ENCODE measurements at places on chromosomes 11 and 22.

DNA sequence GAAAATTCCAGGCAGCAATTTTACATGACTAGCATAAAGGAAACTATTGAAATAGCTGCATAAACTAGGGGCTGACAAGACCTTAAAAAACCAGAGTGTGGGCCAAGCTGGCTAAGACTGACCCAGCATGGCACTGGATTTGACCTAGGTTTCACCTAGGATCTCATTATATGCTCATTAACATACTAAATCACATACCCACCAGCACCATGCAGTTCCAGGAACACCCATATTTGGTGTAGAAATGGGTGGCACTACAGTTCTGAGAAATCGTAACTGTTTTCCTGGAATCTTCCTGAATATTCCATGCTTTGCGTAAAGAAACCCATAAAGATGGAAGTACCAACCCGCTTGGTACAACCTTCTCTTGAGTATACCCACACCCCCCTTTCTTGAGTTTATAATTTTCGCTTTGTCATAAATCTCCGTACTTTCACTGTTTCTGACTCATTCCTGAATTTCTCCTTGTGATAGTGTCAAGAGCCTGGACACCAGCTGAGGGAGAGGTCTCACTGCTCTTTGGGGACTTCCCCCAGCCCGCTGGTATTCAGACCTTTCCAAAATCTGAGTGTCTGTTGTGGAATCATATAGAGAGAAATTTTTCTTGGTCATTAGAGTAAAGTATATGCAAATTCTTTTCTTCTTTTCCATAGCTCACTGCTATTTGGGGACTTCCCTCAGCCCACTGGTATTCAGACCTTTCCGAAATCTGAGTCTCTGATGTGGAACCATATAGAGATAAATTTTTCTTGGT is 55.1 kb downstream of the MTMR3 start:
- DNase-seq: no peak

GRCh38 chr11:76799066-76799804 is 16.1 kb downstream of the TSKU start:
- DNase-seq: peak; percentile 52

- DNase-seq: no peak
Measured at GRCh38 chr22:22816766-22817410, 70.7 kb upstream of the IGLL5 start.

DNA sequence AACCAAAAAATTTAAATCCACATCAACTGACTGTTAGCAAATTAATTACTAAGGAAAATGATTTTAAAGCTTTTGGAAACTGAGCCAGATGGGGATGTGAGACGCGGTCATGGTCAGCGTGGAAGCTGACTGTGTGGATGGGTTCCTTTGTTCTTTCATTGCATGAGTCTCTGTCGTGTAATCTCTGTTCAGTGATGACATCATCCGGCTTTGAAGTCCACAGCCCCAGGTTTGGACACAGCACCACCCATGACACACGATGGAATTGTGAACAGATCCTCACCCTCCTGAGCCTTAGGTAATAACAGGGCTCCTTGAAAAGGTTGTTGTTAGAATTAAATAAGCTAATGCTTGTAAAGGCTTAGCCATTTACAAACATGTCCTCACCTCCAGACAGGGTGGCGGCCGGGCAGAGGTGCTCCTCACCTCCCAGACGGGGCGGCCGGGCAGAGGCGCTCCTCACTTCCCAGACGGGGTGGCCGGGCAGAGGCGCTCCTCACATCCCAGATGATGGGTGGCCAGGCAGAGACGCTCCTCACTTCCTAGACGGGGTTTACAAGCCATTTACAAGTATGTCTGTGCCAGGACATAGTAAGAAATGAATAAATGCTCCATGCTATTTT is 677.3 kb downstream of the TBC1D22A start:
- DNase-seq: no peak

DNA sequence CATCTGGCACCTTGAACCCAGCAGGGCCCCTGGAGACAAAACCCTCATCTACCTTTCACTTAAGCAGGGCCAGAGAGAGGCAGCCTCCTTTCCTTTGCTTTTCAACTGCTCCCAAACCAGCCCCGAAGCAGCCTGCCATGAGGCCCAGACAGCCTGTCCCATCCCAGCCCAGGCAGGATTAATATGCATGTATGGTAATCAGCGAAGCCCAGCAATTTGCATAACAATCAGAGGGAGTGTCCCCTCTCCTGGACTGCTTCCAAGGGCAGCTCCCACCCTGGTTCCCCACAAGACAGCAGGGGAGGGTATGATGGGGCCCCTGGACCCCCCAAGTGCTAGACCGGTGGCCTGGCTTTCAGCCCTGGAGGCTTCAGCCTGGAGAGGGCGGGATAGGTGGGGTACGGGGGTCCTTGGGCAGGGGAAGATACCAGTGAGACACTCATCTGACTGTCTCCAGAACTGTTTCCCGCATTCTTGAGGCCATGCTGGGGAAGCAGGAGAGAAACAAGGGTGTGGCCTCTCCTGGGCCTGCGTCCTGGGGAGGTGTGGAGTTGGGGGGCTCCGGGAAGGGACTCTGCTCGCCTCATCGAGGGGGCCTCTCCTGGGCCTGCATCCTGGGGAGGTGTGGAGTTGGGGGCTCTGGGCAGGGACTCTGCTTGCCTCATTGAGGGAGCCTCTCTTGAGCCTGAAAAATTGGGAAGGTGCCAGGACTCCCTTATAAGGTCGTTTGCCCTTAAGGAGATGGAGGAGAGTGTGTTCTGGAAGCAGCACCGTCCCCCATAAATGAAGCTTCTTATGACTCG is 93.2 kb upstream of the PRR5 start:
- DNase-seq: no peak

DNA sequence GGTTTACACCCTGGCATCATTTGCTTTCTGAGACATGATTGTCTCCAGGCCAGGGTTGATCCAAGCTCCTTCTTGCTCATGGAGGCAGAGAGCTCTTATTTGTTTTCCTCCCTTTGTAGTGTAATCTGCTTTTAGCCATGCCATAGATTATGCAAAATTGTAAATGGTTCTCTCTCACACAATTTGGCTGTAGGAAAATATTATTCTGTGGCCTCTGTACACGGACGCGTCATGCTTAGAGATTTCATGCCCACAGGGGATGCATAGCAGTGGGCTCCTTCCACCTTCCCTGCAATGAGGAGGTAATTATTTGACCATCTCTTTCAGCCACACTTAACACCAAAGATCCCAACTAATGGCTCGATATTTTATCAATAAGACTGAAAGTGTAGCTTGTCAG is 37.7 kb upstream of the GNAZ start:
- DNase-seq: no peak

- DNase-seq: no peak
Measured at GRCh38 chr11:126132319-126132718, 69.7 kb upstream of the CDON start.

GRCh38 chr11:15180212-15180792 is 65.6 kb downstream of the INSC start:
- no peak for DNase-seq

DNA sequence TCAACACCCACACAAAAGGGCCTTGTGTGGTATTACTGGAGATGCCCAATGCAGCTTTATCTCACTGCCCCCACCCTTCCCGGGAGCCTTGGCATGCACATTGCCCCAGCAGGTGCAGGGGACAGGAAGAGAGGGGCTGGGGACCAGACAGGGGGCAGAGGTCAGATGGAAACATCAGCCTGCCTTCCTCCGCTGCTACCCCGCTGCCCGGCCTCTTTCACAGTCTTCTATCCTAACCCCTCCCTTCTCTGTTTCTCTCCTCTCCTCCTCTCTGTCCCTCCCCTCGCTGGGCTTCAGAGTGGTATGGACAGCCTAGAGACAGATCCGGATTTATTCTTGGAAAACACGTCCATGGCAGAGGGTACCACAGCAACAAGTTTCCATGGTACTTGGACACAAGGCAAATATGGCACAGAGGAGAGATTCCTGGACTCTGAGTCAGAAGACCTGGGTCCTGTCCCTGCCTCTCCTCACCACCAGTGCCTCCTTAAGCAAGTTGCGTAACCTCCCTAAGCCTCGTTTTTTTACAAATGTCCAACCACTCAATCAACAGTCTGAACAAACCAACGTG is 8.3 kb upstream of the IGSF9B start:
- DNase-seq: no peak

- DNase-seq: no peak
Measured at GRCh38 chr11:1917523-1918435, 1.7 kb upstream of the TNNT3 start.

GRCh38 chr11:64802370-64803157 is 450 bp downstream of the MAP4K2 start:
- no peak for DNase-seq

DNA sequence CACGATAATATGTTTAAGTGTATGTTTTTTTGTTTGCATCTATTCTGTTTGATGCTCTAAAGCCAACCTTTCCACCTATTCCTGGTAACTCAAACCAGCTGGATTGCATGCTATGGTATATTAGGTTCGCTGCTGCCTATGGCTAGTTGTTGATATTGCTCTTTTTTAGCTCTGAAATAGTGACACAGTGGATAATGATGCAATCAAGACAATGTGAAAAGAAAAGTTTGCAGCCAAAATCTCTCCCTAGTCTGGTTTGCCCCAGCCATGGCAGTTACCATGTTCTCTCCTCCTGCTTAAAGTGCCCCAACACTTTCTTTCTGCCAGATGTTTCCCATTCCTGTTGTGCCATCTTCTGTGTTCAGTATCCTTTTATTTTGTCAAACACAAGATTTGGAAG is 269.7 kb downstream of the DYNC2H1 start:
- no peak for DNase-seq

DNA sequence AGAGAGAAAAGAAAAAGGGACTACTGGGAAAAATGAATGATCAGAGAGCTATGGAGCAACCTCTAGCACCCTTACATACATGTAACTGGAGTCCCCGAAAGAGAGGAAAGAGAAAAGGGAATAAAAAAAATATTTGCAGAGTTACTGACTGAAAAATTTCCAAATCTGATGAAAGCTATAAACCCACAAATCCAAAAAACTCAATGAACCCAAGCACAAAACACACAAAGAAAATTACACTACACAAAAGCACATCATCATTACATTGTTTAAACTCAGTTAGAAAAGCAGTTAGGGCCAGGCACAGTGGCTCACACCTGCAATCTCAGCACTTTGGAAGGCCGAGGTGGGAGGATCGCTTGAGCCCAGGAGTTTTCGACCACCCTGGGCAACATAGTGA is 6.7 kb downstream of the VPS37C start:
- DNase-seq: no peak

- DNase-seq: no peak
Measured at GRCh38 chr11:128103278-128103873, 484.0 kb downstream of the ETS1 start.

- DNase-seq: no peak
Measured at GRCh38 chr11:12286606-12287005, 90.8 kb upstream of the PARVA start.

DNA sequence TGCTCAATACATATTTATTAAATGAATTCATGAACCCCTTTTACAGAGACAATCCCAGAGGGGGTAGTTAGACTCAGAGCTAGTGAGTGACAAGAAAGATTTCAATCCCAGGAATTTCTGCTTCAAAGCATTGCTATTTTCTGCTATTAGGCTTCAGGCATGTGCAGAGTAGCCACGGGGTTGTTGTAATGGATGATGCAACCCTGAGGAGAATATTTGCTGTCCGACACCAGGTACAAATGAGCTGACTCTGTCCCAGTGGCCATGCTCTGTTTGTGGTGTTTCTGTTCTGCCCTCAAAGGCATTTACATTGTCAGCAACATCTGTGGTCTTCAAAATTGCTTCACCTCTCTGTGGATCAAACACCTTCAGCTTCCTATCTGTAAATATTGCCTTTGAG is 102.6 kb downstream of the CSNK2A3 start:
- DNase-seq: no peak

GRCh38 chr11:75558939-75559843 is 2.9 kb upstream of the SERPINH1 start:
- no peak for DNase-seq

- DNase-seq: no peak
Measured at GRCh38 chr22:23745791-23746190, 5.1 kb downstream of the ZNF70 start.

DNA sequence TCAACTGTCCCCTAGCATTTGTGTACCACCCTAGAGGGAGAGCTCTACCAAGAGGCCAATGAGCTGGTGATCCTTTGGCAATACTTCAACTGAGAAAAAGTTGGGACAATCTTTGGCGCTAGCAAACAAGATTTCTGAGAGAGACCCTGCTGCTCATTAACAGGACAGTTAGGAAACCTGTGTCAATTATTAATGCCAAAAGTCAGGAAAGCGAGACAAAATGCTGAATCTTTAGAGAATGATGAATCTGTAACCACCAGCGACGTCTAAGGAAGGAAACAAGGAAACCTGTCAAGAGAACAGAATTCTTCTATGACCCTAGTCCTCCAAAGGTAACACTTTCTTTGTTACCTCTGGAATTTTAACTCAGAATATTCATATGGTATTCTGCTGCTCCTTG is 19.9 kb downstream of the LARGE2 start:
- DNase-seq: no peak

GRCh38 chr11:1573903-1574237 is 1.8 kb upstream of the DUSP8 start:
- no peak for DNase-seq

GRCh38 chr11:120815319-120816100 is 208.4 kb upstream of the TBCEL start:
- DNase-seq: no peak

DNA sequence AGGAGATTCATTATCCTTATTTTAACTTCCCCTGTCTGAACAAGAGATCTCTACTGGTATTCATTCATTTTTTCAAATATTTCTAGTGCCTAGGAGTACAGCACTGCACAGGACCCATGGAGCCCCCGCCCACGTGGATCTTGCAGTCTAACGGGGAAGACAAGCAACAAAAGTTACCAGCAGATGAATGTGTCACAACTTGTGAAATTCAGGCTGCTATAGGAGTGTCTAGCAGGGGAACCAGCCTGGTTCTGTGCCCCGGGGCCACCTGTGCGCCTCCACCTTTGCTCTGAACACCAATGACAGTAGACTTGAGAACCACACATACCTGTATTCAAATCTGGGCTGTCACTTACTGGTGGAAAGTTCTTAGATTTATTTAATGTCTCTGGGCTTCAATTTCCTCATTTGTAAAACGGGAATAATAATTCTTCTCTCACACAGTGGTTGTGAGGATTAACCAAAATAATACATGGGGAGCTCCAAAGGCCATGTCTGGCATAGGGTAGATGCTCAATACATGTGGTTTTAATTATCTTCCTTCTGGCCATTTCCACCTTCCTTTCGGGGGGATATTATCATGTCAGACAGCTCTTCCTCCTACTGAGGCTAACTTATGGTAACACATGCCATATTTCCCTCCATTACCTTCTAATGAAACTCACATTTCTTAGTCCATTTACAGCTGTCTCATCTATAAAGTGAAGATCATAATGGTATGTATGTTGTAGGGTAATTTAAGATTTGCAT is 17.8 kb downstream of the POU2AF1 start:
- DNase-seq: no peak

- no peak for DNase-seq
Measured at GRCh38 chr22:42170946-42171345, 40.3 kb upstream of the CYP2D6 start.

DNA sequence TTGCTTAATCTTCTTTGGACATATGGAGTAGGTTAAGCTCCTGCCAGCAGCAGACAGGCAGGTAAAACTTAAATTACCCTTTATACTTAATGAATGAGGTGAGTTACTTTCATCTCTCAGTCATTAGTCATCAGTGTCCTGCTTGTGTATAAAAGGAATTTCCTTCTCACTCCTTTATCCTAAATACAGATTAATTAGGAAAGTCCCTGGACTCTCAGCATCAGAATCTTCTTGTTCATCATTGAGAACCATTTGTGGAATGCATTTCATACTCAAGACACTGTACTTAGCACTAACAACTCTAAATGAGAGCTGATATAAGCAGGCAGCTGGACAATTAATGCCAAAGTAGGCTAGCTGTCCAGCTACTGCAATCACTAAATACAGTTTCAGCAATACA is 630.4 kb downstream of the METTL15 start:
- DNase-seq: no peak

- DNase-seq: no peak
Measured at GRCh38 chr22:47623066-47623762, 860.8 kb downstream of the TBC1D22A start.
